ENCODE measurements at places on chromosomes 7 and 10.

GRCh38 chr7:41878309-41879295, 175.7 kb upstream of the INHBA start:
- DNase-seq = no peak

DNA sequence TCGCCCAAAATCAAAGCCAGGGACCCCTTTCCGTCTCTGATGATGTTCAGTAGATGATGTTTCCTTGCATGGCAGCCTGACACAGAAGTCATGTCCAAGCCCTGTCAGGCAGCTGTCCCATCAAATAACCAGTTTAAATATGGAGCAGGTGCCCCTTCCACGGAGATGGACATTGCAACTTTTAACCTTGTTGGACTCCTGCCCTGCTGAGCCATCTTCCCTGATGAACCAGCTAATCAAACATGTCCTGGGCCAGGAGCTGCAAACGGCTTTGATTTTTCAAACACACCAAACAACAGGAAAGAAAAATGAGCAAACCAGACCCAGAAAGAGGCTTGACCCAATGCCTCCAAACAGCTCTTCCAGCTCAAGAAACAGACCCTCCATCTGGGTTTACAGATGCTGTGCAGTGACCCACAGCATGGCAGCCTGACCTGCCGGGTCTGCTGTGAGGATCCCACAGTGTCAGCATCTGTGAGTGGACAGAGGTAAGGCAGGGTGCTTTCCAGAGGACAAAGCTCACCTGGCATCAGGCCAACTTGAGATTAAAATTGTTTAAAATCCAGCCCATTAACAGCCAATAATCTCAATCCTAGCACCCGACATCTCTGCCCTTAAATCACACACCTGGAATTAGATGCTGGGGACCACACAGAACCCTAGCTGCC, 372.6 kb downstream of the GRID1 start:
- DNase-seq = no peak

GRCh38 chr10:51319173-51319435, 244.8 kb downstream of the PRKG1 start:
- DNase-seq = no peak

- DNase-seq = no peak
Measured at GRCh38 chr7:116698930-116699721, 27.1 kb downstream of the MET start.

DNA sequence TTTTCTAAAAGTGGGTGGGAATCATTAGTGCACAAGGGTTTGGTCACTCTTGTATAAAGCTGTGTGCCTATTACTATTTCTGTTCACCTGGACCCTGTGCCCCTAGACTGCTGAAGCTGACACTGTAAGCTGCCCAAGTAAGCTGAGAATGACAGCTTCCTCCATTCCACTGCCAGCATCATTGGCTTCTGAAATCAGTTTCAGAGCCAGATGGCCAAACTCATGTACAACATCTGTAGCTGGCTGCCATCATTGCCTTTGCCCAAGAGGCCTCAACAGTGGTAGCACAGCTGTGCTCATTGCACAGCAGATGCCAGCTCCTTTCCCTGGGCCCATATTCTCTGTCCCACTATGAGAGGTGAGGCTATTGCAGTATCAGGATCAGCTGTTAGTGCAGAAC, 165.7 kb downstream of the CPEB3 start:
- peak; percentile 33 for DNase-seq

DNA sequence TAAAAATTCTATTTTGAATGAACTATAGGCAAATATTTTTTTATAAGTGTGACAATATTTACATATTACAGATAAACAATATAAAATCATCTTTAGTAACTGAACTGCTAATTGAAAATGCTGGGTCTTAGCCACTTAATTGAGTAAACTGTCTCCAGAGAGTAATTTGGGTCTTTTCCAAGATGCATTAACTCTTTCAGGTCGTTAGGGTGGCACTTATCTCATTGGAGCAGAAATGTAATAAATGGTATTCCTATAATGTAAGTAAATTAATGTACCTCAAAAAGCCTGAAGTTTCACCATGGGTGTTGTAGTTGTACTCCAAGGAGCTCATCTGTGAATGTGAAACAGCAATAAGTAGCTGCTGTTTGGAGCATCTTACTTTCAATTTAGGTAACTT, 208.5 kb downstream of the EXOC4 start:
- DNase-seq = no peak

GRCh38 chr7:18680576-18680975, 185.0 kb downstream of the HDAC9 start:
- no peak for DNase-seq

DNA sequence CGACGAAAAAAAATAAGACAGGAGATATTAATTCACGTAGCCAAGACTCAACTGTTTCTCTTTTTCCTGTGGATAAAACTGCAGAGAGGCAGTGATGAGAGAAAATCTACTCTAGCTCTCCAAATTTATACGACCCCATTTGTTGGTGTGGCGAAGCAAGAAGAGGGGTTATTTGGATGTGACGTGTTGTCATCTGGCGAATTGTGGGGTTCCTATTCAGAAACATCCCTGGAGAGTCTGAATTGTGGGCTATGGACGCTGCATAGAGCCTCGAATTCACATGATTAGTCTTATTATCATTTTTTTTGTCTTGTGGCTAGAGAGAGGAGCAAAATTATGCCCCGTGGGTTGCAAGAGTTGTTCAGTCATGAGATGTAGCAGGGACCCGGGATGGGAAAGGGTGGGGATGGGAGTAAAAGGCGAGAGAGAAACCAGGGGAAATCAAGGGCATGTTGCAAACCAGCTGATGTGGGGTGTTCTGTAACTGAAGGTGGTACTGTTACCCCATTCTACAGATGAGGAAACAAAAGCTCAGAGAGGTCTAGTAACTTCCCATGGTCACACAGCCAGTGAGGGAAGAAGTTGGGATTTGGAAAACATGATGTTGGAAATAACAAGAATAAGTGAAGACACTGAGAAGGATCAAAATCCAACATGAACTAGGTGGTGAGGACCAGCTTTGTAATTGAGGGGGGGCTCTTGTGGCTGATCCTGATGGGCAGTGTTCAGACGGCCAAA, 69.2 kb upstream of the SFMBT2 start:
- DNase-seq = no peak

- no peak for DNase-seq
Measured at GRCh38 chr10:31172925-31173324, 141.3 kb upstream of the ZNF438 start.

DNA sequence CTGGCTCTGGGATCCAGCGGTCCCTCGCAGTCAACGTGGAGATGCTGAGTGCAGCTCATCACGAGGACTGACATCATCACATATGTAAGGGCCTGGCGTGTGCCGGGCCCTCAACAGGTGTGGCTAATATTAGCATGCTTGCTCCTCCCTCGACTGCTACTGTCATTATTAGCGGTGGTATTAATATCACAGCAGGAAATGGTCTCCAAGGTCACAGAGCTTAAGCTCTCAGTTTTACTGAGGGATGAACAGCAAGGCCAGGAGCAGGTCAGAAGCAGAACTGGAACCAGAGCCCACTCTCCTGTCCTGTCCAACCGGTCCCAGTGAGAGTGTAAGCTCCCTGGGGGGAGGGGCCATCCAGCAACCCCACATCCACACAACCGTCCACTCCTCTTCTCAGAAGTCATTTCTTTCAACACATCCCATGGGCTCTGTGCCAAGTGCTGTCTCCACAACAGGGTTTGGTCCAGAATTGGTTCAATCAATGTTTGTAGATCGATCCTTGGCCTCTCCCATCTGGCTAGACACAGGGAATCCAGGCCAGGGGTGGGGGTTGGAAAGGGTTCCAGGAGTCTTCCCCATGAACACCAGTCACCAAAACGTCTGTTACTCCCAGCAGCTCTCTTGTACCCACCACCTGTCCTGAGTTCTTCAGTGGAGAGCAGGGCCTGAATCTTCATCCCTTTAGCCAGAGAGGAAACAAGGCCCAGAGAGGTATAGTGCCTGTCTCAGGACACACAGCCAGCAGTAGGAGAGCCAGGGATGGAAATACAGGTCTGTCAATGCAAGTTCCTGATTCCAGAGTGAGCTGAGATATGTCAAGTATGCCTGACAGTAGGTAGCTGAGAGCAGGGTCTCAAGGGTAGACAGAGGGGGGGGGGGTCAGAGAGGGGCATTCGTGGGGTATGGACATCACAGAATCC, 45.3 kb upstream of the ZMIZ1 start:
- peak; percentile 58 for DNase-seq

DNA sequence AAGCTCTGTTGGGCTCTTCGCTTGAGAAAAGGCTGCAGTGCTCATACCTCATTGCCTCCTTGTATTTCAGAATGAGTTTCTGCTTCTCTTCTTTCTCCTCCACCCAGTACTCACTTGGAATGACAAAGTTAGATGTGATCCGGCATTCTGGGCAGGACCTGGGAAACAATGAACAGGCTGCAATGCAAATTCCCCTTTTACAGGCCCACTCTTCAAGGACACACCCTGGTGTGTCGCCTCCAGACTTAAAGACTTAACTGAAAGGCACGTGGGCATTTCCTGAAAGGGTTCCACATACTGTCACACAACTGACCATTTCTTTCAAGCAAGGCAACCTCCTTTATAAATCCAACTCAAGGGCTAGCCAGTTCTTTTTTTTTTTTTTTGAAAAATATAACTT, 23.6 kb downstream of the MKRN1 start:
- DNase-seq = no peak

DNA sequence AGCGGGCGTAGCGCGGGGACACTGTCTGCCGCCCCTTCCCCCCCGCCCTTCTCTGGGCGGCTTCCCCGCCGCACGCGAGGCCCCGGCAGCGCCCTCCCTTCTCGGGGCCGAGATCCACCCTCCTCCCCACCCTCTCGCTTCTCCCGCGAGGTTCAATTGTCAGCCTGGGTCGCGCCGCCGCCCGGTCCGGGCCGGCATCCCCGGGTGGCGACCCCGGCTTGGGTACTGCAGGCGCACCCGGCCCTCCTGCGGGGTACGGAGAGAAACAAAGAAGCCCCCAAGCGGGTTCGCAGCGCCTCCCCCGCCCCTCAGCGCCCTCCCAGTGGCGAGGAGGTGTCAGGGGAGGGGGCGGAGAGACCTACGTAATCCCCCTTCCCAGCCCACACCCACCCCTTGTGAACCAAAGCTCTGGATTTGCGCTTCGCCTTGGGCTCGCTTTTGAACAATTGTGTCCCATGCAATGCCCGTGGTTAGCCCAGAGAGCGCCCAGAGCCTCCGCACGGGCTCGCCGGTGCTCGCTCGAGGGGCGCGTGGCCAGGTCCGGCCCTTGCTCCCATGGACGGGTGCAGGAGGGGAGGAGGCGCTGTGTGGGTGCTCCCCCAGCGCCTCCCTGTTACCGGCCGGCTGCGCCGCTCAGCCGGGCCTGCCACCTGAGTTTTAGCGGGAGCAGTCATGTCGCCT, 634 bp downstream of the HECW1 start:
- DNase-seq = peak; percentile 13

- no peak for DNase-seq
Measured at GRCh38 chr7:4742852-4743251, 32.6 kb upstream of the AP5Z1 start.

DNA sequence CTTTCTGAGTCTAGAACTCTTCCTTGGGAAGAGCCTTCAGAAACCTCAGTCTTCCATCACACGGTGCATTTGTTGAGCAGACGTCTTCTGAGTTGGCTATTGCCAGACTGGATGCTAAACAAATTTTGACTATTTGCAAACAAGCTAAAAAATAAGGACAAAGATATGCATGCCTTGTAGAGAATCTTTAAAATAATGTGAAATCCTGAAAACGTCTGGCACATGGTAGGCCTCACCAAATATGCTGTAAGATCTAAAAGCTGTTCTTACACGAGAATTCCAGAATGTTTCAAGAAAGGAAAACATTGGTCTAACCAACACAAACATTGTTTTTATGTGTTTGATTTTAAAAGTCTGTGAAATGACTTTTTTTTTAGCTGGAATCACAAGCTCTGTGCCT, 11.3 kb downstream of the ZNF467 start:
- no peak for DNase-seq

DNA sequence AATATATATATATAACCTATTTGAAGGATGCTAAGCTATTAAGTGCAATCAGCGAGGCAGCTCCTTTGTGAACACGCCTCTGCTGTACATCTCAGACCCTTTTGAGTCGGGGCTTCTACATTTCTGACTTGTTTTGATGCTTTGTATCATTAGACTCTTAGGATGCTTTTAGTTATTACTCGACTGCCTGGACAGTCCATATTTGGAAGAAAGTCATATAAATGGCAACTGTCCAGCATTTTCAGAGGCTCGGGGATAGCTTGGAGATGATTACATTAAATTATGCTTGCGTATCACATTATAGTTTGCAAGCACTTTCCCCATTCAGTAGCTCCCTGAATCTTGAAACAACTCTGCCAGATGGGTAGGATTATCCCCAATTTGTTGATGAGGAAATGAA, 257.9 kb downstream of the PTEN start:
- DNase-seq = no peak

GRCh38 chr7:100545360-100546128, 6.5 kb downstream of the AGFG2 start:
- no peak for DNase-seq

- no peak for DNase-seq
Measured at GRCh38 chr7:40551685-40552576, 417.1 kb downstream of the SUGCT start.

DNA sequence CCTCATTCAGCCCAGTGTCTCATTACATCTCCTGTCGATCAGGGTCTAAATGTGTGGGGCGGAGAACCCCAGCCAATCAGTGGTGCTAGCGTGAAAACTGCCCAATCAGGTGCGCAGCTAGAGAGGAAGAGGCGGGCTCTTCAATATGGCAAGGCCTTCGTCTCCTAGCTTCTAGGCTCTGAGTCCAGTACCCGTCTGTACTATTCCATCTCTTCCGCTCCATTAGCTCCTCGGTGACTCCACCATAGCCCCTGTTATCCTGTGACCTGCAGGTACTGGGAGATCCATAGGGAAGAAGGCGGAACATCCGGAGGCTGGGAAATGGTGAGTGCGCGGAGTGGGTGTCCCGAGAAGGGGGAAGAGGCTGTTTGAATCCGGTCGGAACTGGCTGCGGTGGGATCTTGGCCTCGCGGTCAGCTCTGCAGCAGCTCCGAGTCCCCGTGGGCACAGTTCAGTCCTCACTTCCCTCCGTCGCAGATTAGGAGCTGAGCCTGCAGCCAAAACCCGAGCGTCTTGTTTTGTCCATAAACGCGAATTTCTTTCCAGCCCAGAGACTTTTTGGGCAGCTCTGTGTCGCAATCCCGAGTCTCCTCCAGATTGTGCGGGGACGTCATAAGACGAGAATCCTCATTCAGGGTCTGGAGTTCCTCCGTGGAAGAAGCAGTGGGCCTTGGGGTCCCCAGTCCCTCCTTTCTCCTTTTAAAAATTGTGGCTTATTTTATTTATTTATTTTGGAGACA, at the start of gene ZNF727:
TSS of gene ZNF727 (plus strand) at position 134 of the 740 bp plus-strand sequence. CDS start at position 322, 188 bp downstream.
- peak; percentile 63 for DNase-seq

GRCh38 chr10:89207181-89207800, at the start of gene CH25H:
CH25H (minus strand) TSS chr10:89207317; CDS start chr10:89207292, 25 bp downstream.
- DNase-seq = peak; percentile 49

- no peak for DNase-seq
Measured at GRCh38 chr7:112529521-112529920, 48.7 kb downstream of the LSMEM1 start.

- DNase-seq = peak; percentile 64
Measured at GRCh38 chr10:124106241-124106879, 13.0 kb upstream of the CHST15 start.

- DNase-seq = no peak
Measured at GRCh38 chr7:22722536-22723180, 4.3 kb upstream of the IL6 start.
